Stimulated activated CD4-positive, alpha-beta T cell treated with anti-CD3 and anti-CD28 coated beads, Interleukin-15, amount 100 ng/mL, for 1 hour (primary cell): ENCODE measurements at places on chromosomes 11 and 22.

DNA sequence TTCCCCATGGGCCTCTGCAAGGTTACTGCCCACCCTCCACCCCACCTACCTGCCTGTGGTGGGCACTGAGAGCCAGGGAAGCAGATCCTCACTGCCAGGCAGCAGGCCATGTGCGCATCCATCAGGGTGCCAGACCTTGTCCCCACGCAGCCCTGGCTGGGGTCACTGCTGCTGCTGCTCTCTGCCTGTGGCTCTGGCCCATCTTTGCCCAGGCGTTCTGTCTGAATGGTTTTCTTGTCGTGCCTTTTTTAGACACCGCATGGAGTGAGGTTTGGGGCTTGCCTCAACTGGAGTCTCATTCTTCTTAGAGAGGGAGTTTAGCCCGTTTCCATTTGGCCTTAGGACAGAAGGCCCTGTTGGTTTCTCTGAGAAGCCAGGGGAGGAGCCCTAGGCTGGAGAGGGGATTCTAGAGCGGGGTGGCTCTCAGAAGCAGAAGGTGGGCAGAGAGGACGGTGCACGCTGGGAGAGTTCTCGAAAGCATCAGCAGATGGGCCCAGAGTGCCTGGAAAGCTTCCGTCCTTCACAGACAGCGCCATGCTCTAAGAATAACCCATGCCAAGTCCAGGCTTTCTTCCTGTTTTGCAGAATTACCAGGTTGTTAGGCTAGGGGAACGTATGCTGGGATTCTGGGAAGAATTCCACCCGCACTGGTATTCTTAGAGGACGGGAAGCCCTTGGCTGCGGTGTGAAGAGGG is 8.1 kb downstream of the TANGO2 start:
- DNase-seq = no peak

- no peak for DNase-seq
These were observed 2.8 kb downstream of the ALKBH8 start for GRCh38 chr11:107562647-107563208.

DNA sequence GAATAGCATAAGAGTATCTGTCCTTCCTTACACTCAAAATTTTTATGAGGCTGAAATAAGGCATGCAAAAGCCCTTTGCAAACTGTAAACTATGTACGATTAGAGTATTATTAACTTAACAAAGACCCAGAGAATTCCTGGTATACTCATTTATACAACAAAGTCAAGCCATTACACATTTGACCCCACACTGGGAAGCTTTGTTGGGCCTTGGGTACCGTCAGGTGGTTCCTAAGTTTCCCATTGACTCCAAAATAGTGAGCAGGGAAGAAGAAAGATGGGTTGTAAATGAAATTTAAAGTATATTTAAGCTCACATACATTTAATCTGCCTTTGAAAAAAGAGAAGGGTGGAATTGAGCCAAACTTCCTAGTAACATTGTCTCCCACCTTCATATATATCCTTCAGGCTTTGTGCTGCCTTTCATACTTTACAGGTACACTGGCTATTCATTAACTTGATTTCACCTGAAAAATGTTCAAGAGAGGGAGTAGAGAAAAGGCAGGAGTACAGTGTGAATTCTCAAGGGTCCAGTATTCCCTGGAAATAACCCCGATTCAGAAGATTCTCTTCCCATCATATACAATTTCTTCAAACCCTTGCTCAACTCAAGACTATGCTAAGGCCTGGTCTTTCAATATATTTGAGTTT is 68.6 kb downstream of the SOX6 start:
- no peak for DNase-seq

DNA sequence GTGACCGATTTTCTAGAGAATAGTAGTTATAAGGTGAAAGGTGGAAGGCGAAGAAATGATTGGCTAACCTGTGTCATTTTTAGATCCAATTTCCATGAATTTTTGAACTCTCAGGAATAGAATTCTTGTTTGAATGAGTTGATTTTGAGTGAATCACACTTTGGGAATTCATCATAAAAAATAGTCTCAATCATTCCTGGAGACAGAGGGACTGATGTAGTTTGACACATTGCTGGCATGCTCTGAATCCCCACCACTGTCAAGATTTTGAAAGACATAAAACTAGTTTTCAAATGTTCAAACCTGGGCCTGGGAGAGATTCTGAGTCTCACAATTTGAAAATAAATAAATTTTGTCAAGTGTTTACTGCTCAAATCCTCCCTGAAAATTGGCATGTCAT is 861.4 kb upstream of the RAG2 start:
- no peak for DNase-seq

DNA sequence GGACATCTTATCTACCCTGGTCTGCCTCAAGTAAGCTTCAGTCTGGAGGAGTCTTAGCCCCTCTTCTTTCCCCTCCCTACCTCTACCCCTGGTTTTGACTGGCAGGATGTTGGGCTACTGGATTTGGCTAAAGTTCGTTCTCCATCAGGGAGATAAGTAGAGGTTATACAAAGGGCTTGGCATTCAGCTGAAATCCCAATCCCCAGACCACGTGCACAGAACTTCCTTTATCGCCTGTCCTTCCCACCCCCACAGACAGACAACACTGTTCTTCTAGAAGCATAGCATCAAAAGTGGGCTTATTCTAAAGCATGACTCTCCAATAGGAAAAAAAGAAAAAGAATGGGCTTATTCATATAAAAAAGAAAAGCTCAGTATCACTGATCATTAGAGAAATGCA is 7.8 kb downstream of the PRG3 start:
- DNase-seq = no peak

DNA sequence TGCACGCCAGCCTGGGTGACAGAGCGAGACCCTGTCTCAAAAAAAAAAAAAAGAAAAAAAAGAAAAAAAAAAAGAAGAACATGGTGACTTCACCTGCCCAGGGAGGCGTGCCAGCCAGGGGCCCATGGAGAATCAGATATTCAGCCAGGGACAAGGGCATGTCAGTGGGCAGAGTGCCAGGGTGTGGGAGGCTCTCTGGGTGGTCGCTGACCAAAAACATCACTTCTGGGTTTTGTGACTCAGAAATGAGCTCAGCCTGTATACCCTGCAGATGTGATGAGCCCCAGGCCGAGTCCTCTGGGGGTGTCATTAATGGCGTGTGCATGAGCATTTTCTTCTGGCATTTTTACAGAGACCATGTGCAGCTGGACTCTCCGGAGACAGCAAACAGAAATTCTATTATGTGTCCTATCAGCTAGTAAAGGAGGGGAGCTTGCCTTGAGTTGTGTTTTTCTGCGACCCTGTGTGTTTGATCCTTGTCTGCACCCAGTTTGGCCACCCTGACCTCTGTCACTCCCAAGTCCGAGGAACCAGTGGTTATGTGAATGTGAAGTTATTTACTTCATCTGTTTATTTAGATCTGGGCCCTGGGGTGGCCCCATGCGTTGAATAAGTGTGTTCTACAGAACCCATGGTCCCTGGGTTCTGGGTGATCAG is 53.6 kb downstream of the BCR start:
- DNase-seq = no peak

DNA sequence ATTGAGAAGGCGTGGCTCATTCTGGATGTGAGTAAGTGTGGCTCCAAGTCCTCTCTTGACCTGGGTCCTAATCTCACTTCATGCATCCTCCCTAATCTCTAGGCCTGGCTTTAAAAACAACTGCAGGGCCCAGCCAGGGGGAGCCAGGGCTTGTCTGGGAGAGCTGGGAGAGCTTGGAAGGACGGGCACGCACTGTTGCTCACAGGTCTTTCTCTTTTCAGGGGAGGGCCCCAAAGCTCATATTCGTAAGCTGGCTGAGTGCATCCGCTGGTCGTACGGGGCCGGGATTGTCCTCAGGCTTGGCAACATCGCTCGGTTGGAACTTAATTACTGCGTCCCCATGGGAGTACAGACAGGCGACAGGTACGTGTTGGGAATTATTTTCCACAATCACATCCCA is 34.1 kb upstream of the PARVB start:
- no peak for DNase-seq

DNA sequence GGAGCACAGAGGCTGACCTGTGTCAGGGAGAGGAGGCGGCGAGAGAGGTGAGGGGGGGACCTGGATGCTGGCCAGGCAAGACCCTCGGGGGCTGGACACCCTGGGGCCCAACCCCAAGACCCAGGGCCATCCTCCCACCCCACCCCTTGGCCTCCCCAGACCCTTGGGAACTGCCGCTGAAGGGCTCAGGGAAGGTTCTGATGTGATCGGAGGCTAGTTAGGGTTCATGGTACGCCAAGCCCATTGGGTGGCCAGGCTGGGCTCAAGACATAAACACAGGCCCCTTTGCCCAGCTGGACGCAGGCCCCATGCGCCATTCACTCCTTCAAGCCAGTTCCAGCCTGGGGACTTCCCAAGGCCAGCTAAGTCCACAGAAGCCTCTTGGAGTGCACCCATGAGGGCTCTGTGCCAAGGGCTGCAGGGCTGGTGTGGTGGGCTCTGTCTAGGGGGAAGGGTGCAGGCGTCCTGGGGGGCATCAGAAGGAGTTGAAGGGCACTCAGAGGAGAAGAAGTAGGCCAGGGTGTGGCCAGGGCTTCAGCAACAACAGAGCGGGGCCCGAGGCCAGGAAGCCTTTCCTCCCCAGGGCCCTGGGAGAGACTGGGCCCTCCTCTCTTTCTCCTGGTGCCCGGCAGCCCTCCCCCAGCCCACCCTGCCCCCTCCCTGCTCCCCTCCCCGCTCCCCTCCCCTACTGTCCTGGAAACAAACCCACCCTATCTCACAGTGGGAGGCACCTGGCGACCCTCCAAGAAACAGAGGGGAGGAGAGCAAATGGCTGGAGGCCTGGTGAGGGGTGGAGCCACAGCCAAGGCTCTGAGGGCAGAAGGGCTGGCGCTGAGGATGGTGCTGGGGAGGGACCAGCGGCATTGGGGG is 12.9 kb downstream of the TSPAN32 start:
- no peak for DNase-seq

DNA sequence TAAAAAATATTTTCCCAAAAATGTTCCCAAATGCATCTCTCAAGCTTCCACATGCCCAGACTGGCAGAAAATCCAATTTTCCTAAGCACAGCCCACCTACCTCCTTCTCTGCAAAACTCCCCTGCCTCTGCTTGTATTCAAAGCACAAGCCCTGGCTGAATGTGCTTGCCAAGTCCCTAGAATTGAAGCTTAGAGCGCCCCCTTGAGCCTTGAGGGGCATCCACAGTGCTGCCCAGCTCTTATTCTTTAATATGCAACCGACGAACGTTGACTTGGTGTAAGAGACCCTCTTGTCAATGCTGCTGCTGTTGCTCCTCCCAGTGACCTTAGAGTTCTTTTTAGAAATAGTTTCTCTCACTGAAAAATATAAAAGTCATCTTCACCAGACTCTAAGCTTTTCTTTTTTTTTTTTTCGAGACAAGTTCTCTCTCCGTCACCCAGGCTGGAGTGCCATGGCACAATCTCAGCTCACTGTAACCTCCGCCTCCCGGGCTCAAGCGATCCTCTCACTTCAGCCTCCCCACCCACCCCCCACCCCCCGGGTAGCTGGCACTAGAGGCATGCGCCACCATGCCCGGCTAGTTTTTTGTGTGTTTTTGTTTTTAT is 63.5 kb upstream of the CAPRIN1 start:
- peak; percentile 31 for DNase-seq

DNA sequence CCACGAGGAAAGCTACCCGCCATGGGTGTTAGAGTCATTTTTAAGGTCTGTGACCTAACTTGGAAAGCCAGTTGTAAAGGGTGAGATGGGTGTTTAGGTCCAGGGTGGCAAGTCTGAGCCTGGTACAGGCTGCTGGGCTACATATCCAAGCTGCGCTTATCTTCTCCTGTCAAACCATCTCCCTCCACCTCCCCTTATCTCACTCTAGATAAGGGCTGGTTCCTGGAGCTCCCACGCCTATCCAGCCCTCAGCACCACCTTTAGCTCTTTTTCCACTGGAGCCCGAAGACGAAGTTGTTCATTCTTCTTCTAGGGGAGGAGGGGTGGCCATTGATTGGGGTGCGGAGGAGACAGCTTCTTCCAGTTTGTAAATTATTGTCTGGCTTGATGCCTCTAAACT is 48.5 kb downstream of the MICAL2 start:
- DNase-seq = no peak

DNA sequence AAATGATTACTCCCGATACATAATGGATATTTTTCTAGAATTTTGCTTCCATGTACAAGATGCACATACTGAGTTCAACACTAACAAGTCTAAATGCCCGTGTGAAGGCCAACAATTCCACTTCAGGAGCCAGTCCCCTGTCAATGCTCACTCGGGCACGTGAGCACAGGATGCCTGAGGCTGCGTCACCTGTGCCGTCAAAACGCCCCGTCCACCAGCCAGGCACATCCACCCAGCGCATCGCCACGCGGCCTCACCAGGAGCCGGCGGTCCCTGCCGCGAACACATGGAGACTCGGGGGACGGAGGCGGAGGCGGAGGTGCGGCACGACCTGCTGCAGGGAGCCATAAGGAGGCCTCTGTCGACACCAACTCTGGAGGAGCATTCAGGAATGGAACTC is 9.8 kb downstream of the TOLLIP start:
- no peak for DNase-seq

DNA sequence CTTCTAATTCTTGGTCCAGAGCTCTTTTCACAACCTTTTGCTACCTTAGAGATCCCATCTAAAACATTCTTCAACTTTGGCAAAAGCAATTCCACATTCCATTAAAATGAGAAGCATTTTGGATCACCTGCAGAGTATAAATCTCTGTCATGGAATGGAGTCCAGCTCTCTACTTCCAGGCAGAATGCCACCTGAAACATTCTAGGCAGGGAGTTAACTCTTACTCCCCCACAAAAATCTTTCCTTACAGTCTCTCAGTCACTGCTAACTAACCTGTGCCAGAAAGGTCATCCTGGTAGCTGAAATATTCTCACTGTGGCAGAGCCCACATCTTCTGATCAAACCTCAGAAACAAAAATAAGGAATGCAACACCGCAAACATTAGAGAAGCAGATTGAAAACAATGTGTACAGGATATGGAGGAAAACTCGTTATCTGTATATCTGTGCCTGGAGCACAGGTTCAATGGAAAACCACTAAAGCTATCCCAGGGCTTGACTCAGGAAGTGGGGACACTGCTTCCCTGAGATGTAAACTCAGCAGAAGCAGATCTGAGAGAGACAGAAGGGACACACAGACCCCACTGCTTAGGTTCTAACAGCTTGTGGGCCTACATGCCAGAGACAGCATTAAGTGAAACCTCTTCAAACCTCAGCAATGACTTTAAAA is 78.9 kb downstream of the KCNC1 start:
- no peak for DNase-seq
